AG09309 (cell line): ENCODE measurements at places on chromosomes 5 and 9.

- DNase-seq, result no peak
Observed at GRCh38 chr9:96241391-96241809, 60.6 kb downstream of the HSD17B3 start.

DNA sequence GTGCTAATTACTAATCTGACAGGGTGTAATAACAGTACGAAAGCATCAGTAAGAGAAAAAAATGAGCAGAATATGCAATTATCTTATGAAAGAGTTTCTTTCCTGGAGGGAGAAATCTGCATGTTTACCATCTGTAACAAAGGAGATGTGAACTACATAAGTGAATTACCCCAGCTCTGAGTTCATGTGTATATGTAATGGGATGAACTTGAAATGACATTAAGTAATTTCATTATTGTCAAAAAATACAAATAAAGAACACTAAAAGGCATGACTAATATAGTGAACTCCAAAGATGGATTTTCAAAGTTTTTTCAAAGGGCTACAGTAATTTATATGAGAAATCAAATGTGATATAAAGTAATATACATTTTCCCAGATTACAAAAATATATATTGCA, 944.0 kb downstream of the MAT2B start:
- no peak for DNase-seq

- DNase-seq, result no peak
Observed at GRCh38 chr5:103293719-103294118, 35.2 kb downstream of the MACIR start.

- no peak for DNase-seq
Observed at GRCh38 chr5:139312075-139312474, 18.5 kb downstream of the MATR3 start.

DNA sequence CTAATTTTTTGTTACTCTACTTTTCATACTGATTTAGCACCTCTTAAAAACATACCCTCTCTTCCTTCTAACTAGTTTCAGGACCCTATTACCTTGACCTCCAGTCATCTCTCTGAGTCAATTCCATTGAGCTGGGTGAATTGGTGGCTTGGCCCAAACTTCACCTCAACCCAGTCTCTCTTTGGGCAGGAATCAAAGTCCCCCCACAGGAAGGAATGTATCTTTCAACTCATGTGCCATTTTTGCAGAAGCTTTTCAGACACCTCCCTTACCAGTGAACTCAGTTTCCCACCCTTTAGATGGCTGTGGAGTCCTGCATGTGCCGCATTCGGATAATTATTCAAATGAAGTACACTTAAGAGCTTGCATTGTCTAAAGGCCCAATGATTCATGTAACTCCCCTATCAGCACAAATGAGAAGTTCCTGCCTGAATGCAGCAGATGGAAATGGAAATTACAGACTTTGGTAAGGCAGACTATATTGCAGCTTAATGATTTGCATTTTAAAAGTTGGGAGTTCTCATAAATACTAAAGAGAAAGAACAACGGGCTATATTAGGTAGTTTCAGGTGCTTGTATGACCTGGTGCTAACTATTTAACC, 693.5 kb downstream of the PTPRD start:
- no peak for DNase-seq

GRCh38 chr5:6455571-6456200, 7.0 kb downstream of the UBE2QL1 start:
- no peak for DNase-seq

- no peak for DNase-seq
Observed at GRCh38 chr9:124477211-124477647, 27.0 kb downstream of the ADGRD2 start.

GRCh38 chr5:123047706-123048105, 11.2 kb upstream of the PPIC start:
- no peak for DNase-seq

- DNase-seq, result no peak
Observed at GRCh38 chr5:134240421-134240962, 14.6 kb upstream of the PPP2CA start.

DNA sequence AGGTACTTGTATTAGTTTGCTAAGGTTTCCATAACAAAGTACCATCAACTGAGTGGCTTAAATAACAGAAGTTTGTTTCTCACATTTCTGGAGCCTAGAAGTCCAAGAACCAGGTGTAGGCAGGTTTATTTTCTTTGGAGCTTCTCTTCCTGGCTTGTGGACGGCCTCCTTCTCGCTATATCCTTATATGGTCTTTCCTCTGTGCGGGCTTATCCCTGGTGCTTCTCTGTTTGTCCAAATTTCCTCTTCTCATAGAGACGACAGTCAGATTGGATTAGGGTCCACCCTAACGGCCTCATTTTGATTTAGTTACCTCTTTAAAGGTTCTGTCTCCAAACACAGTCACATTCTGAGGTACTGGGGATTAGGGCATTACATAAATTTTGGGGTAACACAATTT, 88.3 kb downstream of the RMI1 start:
- no peak for DNase-seq

- no peak for DNase-seq
Observed at GRCh38 chr5:33807771-33808170, 84.0 kb downstream of the ADAMTS12 start.

DNA sequence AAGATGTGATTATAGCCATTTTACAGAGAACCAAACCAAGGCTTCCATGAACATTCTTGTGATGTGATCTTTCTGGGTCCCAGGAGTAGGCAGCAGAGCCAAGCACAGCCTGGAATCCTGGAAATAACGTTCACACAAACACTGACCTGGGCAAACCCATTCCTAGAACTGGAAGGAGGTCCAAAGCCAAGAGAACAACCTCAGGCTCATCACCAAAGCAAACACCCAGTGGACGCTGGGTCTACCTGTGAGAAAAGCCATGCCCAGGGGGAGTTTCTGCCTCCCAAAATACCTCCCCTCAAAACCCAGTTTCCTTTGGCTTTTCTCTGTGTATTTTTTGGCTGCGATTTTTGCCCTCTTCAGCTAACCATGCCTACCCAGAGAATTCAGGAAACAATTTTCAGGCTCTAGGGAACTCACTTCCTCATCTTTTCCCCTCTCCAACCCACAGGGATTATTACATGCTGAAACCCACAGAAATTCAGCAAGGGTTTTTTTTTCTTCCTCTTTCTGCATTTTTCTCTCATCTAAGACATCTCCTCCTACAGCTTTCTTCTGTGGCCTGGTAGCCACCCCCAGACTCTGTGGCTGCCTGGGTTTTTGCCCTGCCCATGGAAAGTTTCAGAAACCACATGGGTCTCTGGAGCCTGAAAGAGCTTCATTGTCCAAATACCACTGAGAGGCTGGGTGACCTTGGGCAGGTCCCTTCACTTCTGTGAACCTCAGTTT, 75.0 kb downstream of the TNC start:
- peak; percentile 27 for DNase-seq

DNA sequence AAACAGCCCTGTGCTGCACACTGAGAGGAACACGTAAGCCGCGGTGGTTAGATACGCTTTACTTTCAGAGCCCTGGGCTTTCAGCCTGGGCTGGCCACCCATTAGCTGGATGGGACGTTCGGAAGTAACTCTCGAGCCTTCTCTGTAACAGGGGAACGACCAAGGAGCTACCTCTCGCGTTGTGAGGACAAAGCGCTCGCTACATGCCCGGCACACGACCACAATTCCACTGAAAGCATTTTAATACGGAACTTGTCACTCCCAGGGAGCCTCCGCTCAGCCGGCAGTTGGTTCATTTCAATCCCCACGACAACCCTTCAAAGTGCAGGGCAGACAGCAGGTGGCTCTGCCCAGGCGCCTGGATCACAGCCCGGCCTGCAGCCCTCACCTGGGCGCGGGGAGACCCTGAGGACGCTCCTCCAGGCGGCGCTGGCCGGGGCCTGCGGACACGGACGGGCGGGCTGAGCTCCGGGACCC, 368 bp downstream of the SURF1 start:
- DNase-seq, result no peak

GRCh38 chr5:123244458-123244857, 155.4 kb downstream of the PRDM6 start:
- DNase-seq, result no peak

DNA sequence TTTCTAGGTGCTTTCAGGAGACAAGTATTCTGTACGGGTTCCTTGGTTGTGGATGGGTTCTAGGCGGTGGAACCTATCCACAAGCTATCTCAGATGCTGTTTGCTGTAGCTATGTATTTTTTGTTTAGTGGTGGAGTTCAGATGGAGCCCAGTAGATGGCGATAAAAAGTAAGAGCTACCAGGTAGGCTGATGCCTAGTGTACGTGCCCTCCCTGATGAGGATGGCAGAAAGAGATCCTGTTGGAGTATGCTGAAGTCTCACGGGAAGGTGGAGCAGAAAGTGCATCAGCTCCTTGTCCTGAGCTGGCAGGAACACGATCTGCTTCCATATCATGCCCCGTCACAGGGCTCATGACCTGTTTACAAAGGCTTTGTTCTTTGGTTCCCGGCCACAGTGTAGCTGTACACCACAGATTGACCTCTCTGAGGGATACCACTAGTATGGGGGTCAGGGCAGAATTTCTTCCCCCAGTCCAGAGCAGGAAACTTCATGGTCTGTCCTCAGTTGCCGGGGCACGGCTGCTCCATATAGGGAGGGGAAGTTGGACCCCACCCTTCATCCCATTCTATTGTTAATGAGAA, 12.6 kb upstream of the UGT3A2 start:
- DNase-seq, result no peak

- DNase-seq, result no peak
Observed at GRCh38 chr9:117405950-117406705, 8.7 kb downstream of the ASTN2 start.
